Chondrocyte (in vitro differentiated cells): ENCODE measurements at places on chromosomes 12 and 14.

DNA sequence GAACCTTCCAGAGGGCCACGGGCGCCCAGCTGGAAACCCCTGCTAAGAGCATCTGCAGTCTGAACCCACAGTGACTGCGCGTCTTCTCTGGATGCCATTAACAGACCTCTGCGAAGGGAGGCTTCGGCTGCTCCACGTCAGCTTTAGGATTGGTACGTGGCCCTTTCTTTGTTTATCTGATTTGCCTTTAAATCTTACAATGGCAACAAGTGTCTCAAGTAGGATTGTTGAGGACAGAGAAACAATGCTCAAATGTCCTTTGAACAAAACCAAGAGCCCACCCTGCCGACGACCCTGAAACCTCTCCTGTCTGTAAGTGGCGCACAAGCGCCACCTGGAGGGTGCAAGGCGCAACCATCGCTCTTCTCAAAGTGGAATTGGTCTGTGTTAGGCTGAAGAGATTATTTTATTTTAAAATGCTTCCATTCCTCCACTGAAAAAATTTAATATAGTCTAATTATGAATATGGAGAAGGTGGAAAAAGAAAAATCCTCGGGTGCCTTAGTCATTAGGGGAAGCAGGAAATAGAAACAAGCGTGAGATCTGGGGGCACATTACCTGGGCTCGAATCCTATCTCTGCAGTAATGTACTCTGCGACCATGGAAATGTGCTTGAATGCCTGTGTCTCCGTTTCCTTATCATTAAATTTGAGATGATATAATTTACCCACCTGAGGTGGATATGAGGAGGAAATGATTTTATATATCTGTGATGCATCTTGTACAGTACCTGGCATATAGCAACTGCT lies 82.6 kb upstream of the PTPRB start:
- DNase-seq = no peak

GRCh38 chr14:45249856-45250575 lies 3.0 kb downstream of the MIS18BP1 start:
- no peak for DNase-seq

GRCh38 chr14:69094481-69094880 lies 58.4 kb downstream of the DCAF5 start:
- no peak for DNase-seq

GRCh38 chr12:108768591-108769500 lies 37.5 kb upstream of the CORO1C start:
- DNase-seq = no peak

- DNase-seq = no peak
Measured at GRCh38 chr12:118353721-118354120, 19.0 kb downstream of the TAOK3 start.

- no peak for DNase-seq
Measured at GRCh38 chr12:57069523-57069922, 9.1 kb downstream of the NEMP1 start.

GRCh38 chr12:93738199-93739058 lies 61.3 kb downstream of the CRADD start:
- DNase-seq = no peak

GRCh38 chr12:52531566-52532300 lies 11.5 kb upstream of the KRT5 start:
- no peak for DNase-seq

DNA sequence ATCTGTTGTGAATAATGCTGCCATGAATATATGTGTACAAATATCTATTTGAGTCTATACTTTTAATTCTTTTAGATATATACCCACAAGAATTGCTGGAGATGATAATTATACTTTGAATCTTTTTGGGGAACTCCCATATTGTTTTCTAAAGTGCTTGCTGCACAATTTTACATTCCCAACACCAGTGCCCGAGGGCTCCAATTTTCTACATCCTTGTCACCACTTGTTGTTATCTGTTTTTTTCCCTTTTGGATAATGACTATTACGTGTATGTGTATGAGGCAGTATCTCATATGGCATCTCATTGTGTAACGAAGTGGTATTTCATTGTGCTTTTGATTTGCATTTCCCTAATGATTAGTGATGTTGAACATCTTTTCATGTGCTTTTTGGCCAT lies 127.1 kb downstream of the SUDS3 start:
- DNase-seq = no peak
